ENCODE measurements at places on chromosomes 5 and 9.

DNA sequence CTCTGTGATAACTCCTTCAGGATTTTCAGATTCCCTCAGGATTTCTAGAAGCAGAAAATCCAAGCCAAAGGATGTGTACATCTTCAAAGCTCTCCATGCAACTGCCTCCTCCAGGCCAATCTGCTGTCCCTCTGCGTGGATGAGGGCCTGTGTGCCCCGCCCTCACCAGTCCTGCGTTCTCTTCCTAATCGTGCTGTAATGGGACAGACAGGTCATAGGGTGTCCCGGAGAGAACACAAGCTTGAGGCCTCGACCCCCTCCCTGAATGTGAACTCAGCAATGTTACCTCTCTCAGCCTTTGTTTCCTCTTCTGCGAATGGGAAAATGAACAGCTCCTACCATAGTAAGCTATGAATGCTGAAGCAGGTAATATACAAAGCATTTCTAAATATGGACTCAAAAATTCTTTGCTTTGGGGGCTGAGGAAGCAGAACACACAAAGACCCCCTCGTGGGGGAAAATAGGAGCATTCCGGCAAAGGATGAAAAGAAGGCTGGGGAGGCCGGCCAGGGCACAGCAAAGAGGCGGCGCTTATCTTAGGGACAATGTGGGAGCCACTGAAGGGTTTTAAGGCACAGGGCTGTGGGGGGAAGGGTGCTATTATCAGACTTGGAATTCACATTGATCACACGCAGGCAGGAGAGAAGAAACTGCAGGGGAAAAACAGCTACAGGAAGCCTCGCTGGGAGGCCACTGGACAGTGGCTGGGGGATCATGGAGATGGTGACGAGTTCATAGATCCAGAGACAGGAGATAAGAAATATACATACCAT is 57.2 kb upstream of the FBXW11 start:
- no peak for DNase-seq

DNA sequence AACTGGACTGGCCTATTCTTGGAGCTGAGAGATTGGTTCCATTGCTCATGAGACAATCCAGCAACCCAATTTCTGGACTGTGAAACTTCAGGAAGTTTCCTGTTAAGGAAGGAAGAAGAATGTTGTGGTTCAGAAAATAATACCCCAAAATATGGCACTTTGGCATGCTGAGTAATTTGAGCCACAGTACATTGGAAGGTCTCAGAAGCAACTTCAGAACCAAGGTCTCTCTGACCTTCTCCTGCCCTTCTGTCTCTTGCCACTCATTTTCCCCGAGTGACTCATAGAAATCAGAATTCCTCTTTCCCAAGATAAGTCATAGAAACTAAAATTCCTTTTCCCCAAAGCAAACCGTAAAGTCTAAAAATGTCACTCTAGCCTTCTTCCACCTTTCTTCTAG is 1366.1 kb downstream of the PTPRD start:
- no peak for DNase-seq

GRCh38 chr9:19665146-19665863 is 123.5 kb downstream of the SLC24A2 start:
- DNase-seq, result no peak

- DNase-seq, result no peak
Measured at GRCh38 chr5:58116346-58116745, 343.5 kb downstream of the PLK2 start.

- DNase-seq, result no peak
Measured at GRCh38 chr9:127854184-127854806, at the start of gene ENG. ENG (minus strand) TSS chr9:127854658; CDS start chr9:127854355, 303 bp downstream.

- no peak for DNase-seq
Measured at GRCh38 chr9:123201083-123201482, 67.3 kb downstream of the STRBP start.

Data from cortex of kidney (tissue), 1 donor.